ENCODE measurements at places on chromosomes 6 and 20.

GRCh38 chr6:111980971-111981840 lies 72.7 kb upstream of the CCN6 start:
- no peak for DNase-seq

GRCh38 chr6:18503593-18504231 lies 116.6 kb downstream of the RNF144B start:
- no peak for DNase-seq

DNA sequence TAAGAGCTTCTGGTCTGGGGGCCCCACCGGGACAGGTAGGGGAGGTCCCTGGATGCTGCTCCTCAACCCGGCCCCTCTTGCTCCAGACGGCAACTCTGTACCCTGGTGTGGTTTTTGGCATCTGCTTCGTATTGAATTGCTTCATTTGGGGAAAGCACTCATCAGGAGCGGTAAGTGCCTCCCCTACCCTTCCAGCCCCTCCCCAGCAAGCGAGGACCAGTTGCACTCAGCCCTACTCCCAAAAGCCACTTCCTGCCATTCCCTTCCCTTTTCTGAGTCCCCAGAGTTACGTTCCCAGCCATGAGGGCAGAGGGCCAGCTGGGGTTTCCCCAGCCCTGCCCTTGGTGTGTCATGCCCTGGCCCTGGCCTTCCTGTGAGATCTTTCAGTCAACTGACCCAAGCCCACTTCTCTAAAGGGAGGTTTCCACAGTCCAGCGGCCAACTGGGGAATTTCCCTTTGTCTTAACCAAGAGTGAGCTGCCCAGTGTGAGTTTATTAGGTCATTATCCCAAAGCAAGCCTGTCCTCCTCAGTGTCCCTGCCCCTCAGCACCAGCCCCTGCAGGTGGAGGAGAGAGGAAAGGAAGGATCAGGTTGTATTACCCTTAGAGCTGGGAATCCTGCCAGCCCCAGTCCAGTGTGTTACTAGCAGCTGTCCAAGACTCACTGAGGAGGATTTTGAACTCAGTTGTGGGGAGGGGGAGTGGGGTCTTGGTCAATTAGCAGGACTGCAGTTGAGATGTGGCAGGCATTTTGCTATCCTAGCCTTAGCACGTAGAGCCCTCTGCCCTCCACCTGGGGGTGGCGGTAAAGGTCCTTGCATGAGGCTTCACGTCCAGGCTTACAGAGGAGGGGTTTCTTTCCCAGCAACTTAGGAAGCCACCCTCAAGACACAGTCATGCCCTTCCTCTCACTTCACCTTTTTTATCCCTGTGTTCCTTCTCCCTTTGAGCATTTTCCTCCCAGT lies 45.8 kb downstream of the TM9SF4 start:
- no peak for DNase-seq

DNA sequence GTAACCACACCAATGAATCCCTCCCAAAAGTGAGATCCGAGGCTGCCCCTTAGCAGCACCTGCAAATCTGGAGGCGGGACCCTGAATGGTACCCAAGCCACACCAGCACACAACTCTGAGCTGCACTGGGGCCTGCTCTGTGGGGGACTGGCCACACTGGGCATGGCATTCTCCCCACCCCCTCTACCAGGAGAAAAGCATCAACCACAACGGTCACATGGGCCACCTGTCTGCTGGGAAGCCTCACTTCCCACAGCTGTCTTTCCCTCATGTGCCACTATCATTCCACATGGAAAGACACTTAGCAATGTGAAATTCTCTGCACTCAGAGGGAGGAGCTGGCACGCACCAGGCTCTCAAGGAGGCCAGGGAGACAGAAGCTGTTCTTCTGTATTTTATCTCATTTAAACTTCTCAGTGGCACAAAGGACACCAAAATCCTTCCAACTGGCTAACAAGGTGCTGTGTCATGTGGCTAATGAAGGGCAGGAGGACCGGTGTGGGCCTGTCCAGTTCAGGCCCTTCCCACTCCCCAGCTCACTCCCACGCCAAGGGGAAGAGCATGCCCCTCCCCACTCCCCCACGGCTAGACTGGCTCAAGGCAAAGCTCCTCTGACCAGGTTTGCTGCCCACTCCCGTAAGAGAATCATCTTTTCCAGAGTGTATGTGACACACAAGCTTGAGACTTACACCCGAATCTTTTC lies 19.0 kb downstream of the YTHDF1 start:
- DNase-seq: no peak

DNA sequence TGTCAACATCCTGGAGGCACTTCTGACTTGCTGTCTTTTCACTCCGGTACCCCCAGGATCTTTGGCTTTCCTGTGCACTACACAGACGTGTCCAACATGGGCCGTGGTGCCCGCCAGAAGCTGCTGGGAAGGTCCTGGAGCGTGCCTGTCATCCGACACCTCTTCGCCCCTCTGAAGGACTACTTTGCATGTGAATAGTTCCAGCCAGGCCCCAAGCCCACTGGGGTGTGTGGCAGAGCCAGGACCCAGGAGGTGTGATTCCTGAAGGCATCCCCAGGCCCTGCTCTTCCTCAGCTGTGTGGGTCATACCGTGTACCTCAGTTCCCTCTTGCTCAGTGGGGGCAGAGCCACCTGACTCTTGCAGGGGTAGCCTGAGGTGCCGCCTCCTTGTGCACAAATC lies 12.0 kb upstream of the MAPRE1 start:
- DNase-seq: no peak

DNA sequence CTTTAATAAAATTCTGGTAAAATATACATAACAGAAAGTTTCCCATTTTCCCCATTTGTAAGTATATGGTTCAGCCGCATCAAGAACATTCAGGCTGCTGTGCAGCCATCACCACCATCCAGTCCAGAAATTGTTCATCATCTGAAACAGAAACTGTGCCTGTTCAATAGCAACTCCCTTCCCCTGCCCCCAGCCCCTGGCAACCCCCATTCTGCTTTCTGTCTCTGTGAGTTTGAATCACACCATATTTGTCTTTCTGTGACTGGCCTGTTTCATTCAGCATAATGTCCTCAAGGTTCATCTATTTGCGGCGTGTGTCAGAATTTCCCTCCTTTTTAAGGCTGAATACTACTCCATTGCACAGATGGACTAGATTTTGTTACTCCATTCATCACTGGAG lies 19.1 kb downstream of the VSTM2L start:
- DNase-seq: no peak

- DNase-seq: no peak
Measured at GRCh38 chr6:148526145-148526544, 183.5 kb downstream of the SASH1 start.

- DNase-seq: no peak
Measured at GRCh38 chr20:22905658-22906057, 129.5 kb upstream of the SSTR4 start.

GRCh38 chr6:22227824-22228610 lies 68.8 kb downstream of the PRL start:
- DNase-seq: no peak

- DNase-seq: no peak
Measured at GRCh38 chr20:50223039-50224005, 32.7 kb downstream of the CEBPB start.

- DNase-seq: no peak
Measured at GRCh38 chr20:56629464-56630085, 469 bp downstream of the TFAP2C start.

GRCh38 chr6:117264692-117265409 lies 507 bp upstream of the VGLL2 start:
- no peak for DNase-seq

- no peak for DNase-seq
Measured at GRCh38 chr6:13924146-13924948, 405 bp upstream of the RNF182 start.

Data from D721Med (cell line).